BJ (cell line): ENCODE measurements at places on chromosomes 2 and 18. TPM values are rescaled to one million over a fixed set of nuclear protein-coding genes. Genes with fewer than 3 reads are reported as not detected.

GRCh38 chr2:127007652-127008051, 99.3 kb downstream of the BIN1 start:
- DNase-seq = peak; percentile 36

SERPINB2 gene
- 15.2 and 22.1 TPM in 2 replicates for polyA plus RNA-seq

DNA sequence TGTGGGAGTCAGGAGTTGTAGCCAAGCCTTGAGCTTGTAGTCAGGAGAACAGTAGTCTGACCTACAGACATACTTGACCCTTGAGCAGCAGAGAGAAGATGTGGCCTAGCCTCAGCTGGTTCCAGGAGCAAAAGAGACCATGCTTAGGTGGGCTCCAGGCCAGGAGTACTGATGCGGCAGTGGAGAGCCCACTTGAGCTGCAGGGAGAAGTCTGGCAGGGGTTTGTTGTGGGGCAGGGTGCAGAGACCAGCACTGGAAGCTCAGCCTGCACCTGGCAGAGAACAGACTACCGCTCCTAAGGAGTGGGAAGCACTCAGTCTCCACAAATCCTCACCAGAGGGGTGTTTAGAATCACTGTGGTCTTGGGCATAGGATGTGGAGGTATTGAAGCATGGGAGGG, 197.9 kb downstream of the TPGS2 start:
- no peak for DNase-seq

DNA sequence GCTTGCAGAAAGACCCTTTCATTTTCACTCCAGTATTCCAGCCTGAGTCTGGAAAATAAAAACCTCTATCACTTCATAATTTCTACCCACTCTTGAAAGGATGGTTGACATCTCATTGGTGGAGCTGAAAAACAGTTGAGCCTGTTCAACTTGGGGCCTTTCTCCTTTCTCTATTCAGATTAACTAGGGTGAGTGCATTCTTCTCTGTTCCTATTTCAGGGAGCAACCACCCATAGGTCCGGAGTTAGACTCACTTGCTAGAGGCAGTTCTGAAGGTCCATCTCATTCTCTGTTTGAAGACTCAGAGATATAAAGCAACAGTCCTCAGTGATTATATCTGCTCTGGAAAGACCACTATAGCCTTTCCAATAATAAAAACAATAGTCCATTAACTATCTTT, 167.9 kb upstream of the SPOPL start:
- no peak for DNase-seq

NEB gene
- polyA plus RNA-seq = under 0.01 and 0.01 TPM in 2 replicates

DNA sequence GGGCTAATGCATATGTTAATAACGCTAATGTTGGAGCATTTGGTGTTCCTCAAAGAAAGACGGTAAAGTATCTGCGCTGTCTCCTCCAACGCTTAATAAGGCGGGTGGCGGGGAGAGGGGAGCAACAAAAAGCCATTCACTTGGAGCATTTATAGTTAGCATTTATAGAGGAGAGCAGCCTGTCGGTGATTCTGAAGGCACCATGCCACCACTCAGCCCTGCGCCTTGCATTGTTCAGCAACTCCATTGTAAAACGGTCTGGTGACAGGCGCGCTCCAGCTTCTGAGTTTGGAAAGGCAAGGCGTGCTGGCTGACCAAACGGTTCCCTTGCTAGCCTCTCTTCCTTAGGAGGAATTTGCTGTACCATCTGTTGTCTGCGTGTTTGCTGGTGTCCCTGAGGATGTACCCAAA, 83.9 kb downstream of the LYPD1 start:
- no peak for DNase-seq

- DNase-seq = peak; percentile 30
These were observed 212.0 kb upstream of the NABP1 start for GRCh38 chr2:191465766-191466420.

- no peak for DNase-seq
These were observed 94.9 kb upstream of the TWSG1 start for GRCh38 chr18:9239720-9240119.

DNA sequence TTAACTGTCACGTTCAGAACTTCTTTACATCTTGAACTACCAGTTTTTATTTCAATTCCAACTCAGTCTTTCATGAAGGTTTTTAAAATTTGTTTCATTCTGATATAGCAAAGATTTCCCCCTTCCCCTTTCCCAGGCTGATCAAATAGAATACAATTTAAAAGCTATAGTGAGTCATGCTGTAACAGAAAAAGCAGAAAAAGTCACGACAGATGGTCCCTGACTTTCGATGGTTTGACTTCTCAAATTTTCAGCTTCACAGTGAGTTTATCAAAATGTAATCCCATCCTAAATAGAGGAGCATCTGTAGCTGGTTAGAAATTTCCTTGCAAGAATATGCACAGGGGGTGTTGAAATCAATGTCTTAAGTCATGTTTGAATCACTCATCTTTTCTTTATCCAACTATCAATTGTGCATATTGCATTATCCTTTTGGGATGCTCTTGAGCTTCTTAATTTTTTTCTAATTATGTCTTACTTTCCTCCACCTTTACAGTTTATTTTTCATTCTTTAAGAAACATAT, 500.3 kb downstream of the LRP1B start:
- DNase-seq = no peak

DNA sequence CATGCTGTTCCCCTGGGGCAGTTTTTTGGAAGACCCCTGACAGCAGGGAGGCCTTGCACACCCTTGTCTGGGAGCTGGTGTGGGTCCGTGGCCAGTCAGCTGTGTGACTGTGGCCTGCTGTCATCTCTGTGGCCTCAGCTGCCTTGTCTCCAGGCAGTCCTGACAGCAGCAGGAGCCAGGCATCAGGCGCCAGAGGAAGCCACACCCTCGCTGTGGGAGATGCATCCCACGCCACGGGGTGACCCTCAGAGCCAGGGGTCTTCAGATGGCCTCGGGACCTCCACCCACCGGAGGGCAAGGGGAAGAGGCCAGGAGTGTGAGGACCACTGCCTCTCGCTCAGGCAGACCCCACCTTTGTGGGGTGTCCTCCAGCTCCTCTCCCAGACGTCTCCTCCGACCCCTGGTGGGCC, 5.0 kb downstream of the BOK start:
- no peak for DNase-seq

ITGA4 gene
- polyA plus RNA-seq = 17.6 and 37.3 TPM in 2 replicates

DNA sequence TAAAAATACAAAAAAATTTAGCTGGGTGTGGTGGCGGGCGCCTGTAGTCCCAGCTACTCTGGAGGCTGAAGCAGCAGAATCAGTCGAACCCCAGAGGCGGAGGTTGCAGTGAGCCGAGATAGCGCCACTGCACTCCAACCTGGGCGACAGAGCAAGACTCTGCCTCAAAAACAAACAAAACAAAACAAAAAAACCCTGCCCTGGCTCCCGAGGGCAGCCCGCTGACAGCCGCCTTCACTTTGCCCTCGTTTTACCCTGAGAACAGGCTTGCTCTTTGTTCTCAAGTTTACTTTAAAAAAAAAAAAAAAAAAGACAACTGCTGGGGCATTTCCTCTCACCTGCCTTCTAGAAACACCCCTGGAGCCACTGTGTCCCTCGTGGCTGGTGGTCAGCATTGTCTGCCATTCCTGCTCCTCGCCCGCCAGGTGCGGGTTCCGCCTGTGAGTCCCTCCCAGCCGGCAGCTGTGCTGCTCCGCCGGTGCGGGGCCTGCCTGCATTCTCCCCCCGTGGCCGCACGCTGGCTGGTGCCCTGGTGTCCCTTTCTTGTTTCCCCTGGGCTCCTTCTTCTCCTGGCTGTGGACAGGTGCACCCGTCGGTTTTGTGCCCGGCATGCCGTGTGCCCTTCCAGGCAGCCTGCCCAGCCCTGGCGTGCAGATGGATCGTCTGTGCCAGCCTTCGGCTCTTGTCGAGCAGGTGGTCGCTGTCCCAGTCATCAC, 105.7 kb downstream of the USP40 start:
- DNase-seq = no peak

DNA sequence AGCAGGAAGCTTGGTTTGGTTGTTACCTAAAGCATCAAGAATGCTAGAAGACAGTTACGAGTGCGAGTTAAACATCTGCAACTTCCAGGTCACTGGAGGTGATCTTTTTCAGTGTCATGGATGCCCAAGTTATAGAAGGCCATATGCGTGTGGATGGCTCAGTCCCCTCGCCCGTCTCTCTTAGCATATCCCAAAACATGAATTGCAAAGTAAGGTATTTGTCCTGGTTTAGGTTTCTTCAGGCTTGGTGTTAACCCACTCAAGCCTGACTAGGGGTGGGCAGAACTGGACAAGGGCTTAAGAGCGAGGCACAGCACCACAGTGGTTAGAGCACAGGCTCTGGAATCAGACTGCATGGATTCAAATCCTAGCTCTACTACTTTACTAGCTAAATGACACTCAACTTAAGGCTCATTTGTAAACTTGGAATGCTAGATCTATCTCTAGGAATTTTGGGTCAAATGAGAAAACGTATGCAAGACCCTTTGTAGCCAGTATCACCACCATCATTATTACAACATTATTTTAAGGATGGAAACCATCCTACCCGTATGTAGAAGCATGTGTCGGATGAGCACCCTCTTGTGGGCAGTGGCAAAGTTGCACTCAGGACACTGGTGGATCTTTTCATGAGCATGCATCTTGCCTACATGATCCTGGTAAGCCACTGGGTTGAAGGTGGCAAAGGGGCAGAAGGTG, 11.2 kb downstream of the ZNF142 start:
- no peak for DNase-seq

- no peak for DNase-seq
These were observed 20.9 kb upstream of the LMAN1 start for GRCh38 chr18:59379772-59380522.

TMEM178A gene
- polyA plus RNA-seq = 1.9 and 2.0 TPM in 2 replicates
